Stimulated activated CD4-positive, alpha-beta T cell treated with anti-CD3 and anti-CD28 coated beads, Interleukin-1b, Interleukin-23, amount 100 ng/mL, for 48 hours (primary cell): ENCODE measurements at places on chromosomes 2 and 18.

DNA sequence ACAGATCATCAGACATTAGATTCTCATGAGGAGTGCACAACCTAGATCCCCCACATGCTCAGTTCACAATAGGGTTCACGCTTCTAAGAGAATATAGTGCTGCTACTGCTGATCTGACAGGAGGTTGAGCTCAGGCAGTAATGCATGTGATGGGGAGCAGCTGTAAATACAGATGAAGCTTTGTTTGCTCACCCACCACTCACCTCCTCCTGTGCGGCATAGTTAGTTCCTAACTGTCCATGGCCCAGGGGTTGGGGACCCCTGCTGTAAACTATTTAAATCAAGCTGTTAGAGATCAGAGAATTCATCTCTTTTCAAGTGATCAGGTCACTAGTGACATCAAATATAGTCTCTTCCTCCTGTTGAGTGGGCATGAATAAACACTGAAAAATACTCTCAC is 88.8 kb upstream of the ACVR2A start:
- DNase-seq = no peak

DNA sequence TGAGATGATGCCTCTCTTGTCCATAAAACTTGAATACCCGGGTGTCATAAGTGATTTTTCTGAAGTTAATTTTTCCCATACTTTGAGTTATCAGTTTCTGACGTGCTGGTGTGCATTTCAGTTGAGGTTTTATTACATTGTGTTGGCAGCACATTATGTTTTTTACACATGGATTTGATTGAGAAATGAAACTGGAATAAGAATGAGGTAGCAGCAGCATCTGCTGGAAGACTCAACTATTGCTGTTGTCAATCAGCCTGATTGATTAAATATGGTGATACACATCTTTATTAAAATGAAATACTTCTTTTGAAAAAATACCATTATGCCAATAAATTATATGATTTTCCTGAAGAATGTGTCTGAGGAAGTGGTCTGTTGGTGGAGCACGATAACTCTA is 60.5 kb downstream of the INSIG2 start:
- DNase-seq = no peak

GRCh38 chr2:128632501-128632800 is 313.8 kb upstream of the HS6ST1 start:
- DNase-seq = no peak

DNA sequence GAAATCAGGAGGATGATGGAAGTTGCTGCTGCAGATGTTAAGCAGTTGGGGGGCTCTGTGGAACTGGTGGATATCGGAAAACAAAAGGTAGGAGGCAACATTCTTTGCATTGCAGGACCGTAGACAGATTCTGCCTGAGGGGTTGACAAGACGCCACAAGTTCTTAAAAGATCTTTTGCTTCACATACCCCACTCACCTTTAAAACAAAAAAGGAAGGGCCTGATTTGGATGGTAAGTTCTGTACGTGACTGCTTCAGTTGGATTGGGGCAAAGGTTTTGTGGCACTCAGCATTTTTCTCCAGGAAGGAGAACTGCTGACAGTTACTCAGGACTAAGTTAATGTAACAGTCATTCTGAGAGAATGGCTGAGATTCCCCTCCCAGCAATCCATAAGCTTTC is 5.2 kb downstream of the CNDP2 start:
- DNase-seq = no peak

DNA sequence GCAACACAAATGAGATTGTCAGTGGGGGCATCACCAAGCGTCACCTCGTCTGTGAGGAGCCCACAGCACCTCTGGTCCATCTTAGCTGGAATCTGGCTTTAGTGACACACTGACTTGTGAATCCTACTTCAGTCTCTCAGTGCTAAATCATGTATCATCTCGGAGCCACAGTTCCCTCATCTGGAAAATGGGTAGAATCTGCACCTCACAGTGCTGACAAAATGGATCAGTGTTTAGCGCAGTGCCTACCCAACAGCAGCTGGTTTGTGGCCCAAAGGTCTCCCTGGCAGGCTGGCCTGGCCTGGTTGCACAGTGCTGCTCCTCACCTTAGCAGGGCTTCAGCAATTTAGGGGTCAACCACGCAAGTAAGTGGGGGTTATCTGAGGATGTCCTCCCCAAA is 10.0 kb downstream of the DBI start:
- DNase-seq = no peak

DNA sequence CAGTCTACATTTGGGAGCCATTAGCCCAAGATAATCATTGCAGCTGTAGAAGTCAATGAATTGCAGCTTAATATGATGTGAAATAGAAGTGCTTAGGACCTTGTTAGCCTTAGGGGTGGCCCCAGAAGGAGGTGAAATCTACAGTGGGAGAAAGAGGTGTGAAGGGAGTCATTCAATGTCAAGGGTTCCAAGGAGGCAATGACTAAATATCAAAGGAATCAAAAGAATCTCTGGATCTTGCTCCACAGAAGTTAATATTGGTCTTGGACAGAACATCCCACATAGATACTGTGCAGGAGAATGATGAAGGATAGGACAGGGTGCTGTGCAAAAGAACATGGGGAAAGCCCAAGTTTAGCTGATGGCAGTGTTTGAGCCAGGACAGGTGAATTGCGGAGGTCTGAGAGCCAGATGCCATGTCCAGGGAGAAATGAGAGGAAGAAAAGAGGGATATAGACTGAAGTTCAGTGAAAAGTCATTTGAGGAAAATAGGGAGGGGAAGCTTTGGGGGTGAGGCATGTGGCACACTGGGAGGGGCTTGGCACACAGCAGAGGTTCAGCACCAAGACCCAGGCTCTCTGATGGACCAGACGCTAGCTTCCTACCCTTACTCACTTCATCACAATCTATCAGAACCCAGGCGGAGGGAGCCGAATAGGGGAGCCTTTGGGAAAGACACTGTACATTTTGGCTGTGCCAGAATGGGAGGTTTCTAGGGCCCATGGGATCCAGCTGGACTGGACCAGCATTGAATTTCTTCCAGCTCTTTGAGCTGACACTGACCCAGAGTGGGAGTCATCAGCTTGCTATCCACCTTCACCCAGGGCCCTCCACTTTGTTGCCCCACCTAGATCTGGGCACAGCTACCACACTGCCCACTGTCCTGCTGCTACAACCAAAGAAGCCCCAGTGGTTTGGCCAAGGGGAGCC is 2.2 kb downstream of the IL1F10 start:
- no peak for DNase-seq

DNA sequence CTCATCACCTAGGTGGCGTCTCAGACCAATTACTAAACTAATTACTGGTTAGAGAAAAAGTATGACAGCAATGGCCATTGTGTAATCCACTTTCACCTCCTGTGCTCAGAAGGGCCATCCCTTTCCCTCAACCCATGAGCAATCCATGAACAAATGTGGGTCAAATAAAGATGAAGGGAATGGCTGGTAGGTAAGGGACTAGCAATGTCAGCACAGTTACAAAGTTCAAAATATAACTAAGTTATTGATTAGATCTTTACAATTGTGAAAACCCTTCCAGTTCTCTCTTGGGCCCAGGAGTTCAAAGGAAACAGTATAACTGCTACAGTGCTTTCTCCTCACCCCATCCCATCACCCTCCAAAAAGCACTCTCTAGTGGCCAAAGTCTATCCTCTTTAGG is 98.3 kb downstream of the DTNA start:
- DNase-seq = no peak

DNA sequence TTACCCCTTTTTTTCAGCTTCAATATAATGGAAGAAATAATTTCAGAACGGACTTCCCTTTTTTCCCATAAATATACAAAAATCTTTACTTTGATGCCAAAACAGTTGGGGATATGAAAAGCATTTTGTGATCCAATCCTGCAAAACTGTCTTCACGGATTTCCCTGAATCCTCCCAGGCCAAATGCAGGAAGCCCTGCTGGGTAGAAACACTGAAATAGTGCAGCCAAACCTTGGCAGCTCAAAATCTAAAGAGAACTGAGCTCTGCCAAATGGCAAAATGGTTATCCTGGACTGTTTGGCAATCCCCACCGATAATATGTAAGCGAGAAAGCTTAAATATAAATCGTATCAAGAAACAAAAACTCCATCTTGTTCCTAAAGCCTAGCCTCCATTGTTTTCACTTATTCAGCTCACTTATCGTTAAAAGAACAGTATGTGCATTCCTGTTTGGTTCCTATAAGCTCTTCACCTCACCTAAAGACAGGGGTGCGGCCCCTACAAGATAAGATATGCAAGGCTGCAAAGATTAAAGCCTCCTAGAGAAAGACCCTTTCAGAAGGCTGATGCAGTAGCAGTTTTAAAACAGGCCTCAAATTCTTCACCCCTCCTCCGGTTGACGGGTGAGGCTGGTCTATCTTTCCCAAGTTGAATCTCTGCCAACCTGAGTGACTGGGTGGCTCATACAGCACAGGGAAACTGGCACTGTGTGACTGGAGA is 48.6 kb downstream of the LAMA1 start:
- no peak for DNase-seq

GRCh38 chr2:240139011-240139441 is 1.4 kb downstream of the OTOS start:
- DNase-seq = no peak

GRCh38 chr18:32730620-32731091 is 42.2 kb downstream of the KLHL14 start:
- no peak for DNase-seq

DNA sequence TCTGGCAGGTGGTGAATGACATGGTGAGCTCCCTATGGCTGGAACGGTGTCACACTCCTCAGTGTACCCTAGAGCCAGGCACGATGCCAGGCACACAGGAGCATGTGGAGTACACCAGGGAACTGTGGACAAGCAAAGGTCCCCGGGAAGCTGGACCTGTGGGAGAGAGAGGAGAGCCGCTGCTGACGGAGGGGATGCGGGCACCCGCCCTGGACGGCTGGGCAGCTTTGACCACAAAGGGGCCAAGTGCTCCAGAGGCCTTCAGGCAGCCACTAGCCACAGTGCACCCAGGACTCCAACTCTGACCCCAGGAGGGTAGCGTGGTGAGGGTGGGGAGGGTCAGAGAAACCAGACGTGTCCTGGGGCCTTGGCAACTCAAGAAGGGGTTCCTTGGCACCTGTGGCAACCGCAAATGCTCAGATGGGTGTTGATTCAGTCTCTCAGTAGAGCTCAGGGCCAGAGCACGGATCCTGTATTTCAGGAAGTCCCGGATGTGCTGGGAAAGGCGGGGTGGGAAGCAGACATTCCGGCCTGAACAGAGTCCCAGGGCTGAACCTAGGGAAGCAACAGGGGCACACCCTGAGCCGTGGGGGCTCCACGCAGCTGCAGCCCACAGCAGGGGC is 2.3 kb upstream of the MAB21L4 start:
- no peak for DNase-seq

GRCh38 chr18:68960355-68960754 is 162.5 kb downstream of the CCDC102B start:
- DNase-seq = no peak

DNA sequence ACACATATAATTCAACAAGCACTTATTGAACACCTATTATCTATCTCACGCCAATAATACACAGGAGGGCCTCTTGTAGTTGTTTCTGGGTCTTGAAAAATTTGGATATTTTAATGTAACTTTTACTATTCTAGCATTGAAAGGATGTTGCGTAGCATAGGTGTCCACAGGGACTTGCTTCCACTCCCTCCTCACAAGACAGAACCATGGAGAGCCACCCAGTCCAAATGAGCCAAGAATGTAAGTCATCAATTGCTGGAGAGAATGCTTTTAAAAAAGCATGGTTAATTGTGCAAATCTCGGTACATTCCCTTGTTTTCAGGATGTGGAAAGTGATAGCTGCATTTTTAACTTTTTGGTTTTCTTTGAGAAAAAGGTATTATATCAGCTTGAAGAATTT is 46.8 kb downstream of the DOCK10 start:
- DNase-seq = no peak

GRCh38 chr2:198309673-198310280 is 505.4 kb downstream of the PLCL1 start:
- DNase-seq = peak; percentile 45

DNA sequence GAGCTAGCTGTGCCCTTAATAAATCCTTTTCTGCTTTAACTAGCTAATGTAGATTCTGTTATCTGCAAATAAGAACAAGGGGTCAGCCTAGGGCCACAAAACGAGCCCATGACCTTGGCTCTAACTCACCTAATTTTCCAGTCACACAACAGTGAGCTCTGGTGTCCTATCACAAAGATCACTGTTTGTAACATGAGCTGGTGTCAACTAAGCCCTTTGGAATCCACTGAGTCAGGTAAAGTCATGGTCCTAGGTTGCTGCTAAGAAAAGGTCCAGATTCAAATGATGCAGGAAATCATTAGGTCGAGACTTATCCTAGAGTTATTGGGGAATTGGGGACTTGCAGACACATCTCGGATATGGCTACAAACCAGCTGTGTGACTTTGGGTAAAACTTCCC is 49.9 kb downstream of the ST8SIA5 start:
- DNase-seq = no peak

DNA sequence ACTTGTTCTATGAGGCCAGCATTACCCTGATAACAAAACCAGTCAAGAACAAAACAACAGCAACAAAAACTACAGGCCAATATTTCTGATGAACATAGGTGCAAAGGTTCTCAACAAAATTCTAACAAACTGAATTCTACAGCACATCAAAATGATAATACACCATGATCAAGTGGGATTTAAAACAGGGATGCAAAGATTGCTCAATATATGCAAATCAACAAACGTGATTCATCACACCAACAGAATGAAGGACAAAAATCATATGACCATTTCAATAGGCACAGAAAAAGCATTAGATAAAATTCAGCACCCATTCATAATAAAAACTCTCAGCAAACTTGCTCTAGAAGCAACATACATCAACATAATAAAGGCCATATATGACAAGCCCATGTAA is 173.6 kb downstream of the CAMKMT start:
- no peak for DNase-seq

DNA sequence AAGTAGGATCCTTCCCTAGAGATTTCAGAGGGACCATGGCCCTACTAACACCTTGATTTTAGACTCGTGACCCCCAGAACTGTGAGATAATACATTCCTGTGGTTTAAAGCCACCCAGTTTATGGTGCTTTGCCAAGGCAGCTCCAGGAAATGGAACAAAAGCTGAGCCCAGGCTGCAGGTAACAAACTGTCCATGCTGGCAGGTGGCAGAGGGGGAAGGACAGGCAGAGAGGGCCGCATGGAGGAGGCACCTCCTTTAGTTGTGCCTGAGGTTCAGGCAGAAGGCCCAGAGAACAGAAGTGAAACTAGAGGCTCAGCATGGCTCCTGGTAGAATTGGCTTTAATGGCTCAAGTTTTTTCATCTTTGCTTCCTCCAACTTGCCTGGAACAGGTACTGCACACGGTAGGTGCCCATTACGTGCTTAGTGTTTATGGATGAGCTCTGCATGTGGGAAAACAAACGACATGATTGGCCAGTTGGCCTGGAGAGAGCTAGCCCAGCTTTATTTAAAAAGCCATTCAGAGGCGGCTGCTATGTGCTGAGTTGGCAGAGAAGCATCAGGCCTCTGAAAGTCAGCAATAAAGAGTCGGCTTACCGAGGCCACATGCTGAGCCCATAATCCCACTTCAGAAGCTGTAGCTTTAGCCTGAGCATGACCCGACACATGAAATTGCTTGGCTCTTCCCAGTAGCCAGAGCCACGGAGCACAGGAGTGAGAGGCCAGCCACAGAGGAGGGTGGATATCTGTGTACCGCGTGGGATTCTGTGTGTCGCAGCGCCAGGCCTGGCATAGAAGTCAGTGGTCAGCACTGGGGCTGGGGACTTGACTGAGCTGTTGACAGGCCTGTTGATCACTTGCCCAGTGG is 36.5 kb downstream of the HS1BP3 start:
- no peak for DNase-seq

- DNase-seq = no peak
Measured at GRCh38 chr2:170122883-170123547, 54.9 kb upstream of the MYO3B start.

GRCh38 chr2:218839430-218839829 is 7.8 kb upstream of the PRKAG3 start:
- DNase-seq = no peak
